ENCODE measurements at places on chromosomes 11 and 22. TPM values are rescaled to one million over a fixed set of nuclear protein-coding genes. Genes with fewer than 3 reads are reported as not detected.

GRCh38 chr11:93444617-93445073, 98.5 kb downstream of the SMCO4 start:
- H3K36me3 ChIP-seq = no peaks in the 10 kb centered on the region
- H3K4me1 ChIP-seq = no peaks in the 10 kb centered on the region
- peaks cover 3% of the 10 kb centered on the region for H3K27me3 ChIP-seq
- ATAC-seq = peak; percentile 88

CTSW gene
- 23.6 TPM for total RNA-seq

DNA sequence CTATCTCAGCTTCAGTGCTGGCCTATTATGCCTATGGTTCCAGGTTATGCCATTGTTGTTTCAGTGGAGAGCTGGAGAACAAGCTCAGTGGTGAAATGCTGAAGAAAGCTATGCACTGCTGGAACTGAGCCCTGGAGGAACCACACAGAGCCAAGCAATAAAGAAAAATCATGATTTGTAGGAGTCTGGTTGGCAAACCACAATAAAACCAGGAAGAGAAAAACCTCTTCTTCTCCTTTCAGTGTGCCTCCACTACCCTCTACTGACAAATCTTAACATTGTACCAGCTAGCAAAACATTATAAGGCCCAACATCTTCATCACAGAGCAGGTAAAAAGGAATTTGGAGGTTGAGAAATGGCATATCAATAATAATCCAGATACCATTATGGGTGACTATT, 5.3 kb downstream of the OR51F2 start:
- no peaks in the 10 kb centered on the region for H3K36me3 ChIP-seq
- H3K27me3 ChIP-seq = peaks cover 14% of the 10 kb centered on the region
- no peaks in the 10 kb centered on the region for H3K4me1 ChIP-seq
- no peak overlapping the region for H3K27ac ChIP-seq

PIH1D2 gene
- 0.54 TPM for total RNA-seq

ZNRF3 gene
- 0.26 TPM for total RNA-seq

GRCh38 chr11:77090373-77091111, 12.1 kb upstream of the OMP start:
- ATAC-seq = peak; percentile 9
- H3K4me3 ChIP-seq = no peak overlapping the region
- peaks cover 4% of the 10 kb centered on the region for H3K4me1 ChIP-seq

DNA sequence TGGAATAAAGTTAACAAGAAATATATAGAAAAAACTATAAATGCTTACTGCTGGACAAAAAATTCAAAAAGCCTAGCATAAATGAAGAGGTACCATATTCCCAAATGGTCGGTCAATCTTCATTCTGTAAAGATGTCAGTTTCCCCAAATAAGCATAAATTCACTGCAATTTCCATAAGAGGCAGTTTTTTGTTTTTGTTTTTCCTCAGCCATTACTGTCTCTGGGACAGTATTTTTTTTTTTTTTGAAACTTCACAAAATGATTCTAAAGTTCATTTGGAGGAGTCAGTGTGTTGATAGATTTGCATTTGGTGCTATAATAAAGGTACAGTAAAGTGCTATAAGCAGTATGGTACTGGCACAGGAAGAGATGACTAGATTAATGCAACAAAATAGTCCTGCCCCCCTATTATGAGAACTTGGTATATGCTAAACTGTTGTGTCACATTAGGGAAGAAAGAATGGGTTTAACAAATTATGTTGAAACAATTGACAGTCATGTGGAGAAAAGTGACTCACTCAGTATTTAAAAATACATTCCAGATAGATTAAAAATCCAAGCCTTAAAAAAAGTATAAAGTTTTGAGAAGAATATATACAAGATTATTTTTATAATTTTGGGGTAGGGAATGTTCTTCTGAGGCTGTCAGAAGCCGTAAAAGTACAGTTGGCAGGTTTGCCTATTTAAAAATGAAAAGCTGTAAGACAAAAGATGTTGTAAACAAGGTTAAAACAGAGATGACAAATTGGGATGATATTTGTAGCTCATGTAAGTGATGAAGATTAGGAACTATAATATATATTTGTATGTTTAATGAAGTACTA, 2.6 kb upstream of the FTH1 start:
- peak overlapping the region; percentile 96 for H3K4me3 ChIP-seq
- ATAC-seq = peak; percentile 19
- no peaks in the 10 kb centered on the region for H3K27me3 ChIP-seq
- H3K4me1 ChIP-seq = peaks cover 42% of the 10 kb centered on the region
- H3K36me3 ChIP-seq = peaks cover 19% of the 10 kb centered on the region
- H3K27ac ChIP-seq = peak overlapping the region; percentile 8

- no peaks in the 10 kb centered on the region for H3K4me1 ChIP-seq
- H3K36me3 ChIP-seq = peaks cover 17% of the 10 kb centered on the region
- H3K27me3 ChIP-seq = peaks cover 59% of the 10 kb centered on the region
- no peak overlapping the region for H3K4me3 ChIP-seq
- H3K27ac ChIP-seq = no peak overlapping the region
These were observed 21.2 kb upstream of the BDNF start for GRCh38 chr11:27721264-27722116.

GRCh38 chr22:40898850-40899357, 37.0 kb upstream of the DNAJB7 start:
- peak overlapping the region; percentile 71 for H3K27ac ChIP-seq
- no peaks in the 10 kb centered on the region for H3K36me3 ChIP-seq
- peaks cover 10% of the 10 kb centered on the region for H3K4me1 ChIP-seq
- peak; percentile 93 for ATAC-seq

DNA sequence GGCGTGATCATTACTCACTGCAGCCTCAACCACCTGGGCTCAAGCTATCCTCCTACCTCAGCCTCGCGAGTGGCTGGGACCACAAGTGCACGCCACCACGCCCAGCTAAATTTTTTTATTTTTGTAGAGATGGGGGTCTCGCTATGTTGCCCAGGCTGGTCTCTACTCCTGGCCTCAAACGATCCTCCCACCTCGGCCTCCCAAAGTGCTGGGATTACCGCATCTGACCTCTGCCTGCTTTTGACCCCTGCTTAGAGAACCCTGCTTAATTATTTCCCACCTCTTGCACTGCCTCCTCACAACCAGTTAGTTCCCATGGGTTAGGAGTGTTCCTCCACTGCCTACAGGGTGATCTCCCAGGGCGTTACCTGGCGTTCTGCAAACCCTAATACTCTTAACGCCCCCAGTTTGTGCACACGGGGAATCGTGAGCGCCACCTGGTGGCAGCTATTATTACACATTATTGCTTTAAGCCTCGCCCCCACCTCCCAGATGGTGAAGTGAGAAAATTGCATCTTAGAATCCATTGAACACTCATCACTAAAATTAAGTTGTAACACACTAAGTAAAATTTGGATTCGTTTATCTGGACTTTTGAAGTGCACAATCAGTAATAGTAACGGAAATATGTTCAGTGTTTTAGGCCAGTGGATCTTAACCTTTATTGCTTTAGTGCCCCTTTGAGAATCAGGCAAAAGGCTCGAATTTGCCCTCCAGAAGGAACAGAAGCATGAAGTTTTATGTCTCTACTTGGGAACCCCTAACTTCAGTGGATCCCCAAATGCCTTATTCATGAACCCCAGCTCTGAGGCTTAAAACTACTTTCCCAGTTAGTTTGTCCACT, 61.4 kb upstream of the ASPHD2 start:
- no peaks in the 10 kb centered on the region for H3K36me3 ChIP-seq
- no peak overlapping the region for H3K4me3 ChIP-seq
- peak; percentile 65 for ATAC-seq
- no peak overlapping the region for H3K27ac ChIP-seq

DNA sequence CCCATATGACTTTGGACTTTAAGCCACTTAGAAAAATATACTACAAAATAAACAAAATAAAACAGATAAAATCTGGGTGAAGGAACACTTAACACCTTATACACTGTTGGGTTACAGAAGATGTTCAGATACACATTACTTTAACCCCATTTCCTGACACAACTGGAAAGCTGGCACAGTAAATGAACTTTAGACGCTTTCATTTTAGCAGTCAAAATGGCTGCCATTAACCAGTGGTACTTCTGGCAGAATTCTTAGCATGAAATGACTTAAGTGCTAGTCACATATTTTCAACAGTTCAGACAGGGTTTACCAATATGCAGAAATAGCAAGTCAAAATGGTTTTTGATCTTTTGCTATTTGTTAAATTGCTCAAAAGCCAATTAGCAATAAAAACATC, 37.9 kb downstream of the PIK3C2A start:
- H3K27me3 ChIP-seq = no peaks in the 10 kb centered on the region
- H3K36me3 ChIP-seq = peaks cover 33% of the 10 kb centered on the region
- peaks cover 4% of the 10 kb centered on the region for H3K4me1 ChIP-seq

- H3K27ac ChIP-seq = no peak overlapping the region
- H3K4me3 ChIP-seq = no peak overlapping the region
- ATAC-seq = no peak
- peaks cover 9% of the 10 kb centered on the region for H3K27me3 ChIP-seq
- no peaks in the 10 kb centered on the region for H3K36me3 ChIP-seq
These were observed 5.5 kb downstream of the PHLDA2 start for GRCh38 chr11:2923446-2924375.

GRCh38 chr11:12552692-12553091, 121.5 kb upstream of the TEAD1 start:
- H3K36me3 ChIP-seq = no peaks in the 10 kb centered on the region
- H3K27ac ChIP-seq = no peak overlapping the region
- H3K4me1 ChIP-seq = no peaks in the 10 kb centered on the region

DNA sequence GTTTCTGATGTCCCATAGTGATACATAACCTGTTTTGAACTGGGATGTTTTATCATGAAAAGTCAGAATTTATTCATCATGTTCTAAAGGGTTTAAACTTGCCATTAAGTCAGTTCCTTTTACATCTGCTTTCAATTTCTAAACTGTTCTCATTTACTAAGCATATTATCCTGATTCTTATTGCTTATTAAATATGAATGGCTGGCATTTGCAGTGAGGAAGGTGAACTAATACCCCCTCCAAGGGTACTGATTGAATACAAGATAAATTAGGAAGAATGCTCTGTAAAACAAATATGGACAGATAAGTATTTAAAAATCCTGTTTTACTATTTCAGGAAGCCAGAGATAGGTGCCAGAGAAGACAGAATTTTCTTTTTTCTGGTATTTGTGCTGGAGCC, 70.8 kb upstream of the HORMAD2 start:
- H3K27me3 ChIP-seq = no peaks in the 10 kb centered on the region
- no peak overlapping the region for H3K4me3 ChIP-seq
- no peaks in the 10 kb centered on the region for H3K4me1 ChIP-seq

DNA sequence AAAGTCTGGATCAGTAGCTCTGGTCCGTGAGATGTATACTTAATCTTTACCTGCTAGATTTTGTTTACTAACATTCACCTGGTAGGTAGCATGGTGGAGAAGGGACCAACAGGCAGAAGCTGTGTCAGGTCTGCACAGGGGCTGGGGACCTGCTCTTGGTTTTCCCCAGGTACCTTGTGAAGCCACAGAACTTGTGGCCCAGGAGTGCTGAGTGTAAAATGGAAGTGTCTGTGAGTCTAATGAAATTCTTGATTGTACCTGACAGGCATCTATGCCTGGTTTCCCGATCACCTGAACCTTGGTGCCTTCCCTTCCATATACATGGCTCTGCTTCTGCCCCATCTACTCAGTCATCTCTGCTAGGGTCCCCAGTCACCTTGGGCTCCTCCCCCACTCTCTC, 94.3 kb downstream of the CWC15 start:
- peak overlapping the region; percentile 49 for H3K27ac ChIP-seq
- peaks cover 6% of the 10 kb centered on the region for H3K27me3 ChIP-seq
- peaks cover 8% of the 10 kb centered on the region for H3K4me1 ChIP-seq
- ATAC-seq = no peak

ZNF280B gene
- 2.4 TPM for total RNA-seq

- no peak for ATAC-seq
- H3K27me3 ChIP-seq = peaks cover 5% of the 10 kb centered on the region
- H3K36me3 ChIP-seq = no peaks in the 10 kb centered on the region
- no peak overlapping the region for H3K27ac ChIP-seq
- H3K4me1 ChIP-seq = no peaks in the 10 kb centered on the region
These were observed 93.2 kb downstream of the NECTIN1 start for GRCh38 chr11:119635776-119636175.

DNA sequence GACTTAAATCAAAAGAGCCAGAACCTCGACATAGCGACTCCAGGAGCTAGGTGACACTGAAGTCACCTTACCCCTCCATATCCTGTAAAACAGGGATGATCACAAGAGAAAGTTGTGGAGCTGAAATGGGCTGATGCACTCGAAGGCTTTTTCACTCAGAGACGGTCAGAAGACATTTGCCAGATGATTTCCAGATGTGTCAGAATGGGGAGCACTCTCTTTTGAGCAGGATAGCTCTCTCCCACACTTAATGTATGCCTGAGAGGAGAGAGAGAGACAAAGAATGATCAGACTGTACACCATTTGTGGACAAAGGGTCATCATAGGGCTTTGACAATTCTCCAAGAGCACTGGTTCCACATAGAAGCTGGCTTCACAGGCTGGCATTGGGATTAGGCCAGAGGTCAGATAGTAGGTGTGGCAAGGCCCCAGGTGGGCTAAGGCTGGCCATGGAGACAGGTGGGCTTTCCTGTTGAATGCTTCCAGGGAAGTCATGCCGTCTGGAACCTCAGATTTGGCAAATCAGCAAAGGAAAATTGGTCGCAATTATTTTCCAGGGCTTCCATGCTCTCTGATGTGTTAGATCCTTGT, 42.3 kb upstream of the ETS1 start:
- no peaks in the 10 kb centered on the region for H3K36me3 ChIP-seq
- H3K4me1 ChIP-seq = peaks cover 68% of the 10 kb centered on the region
- peak overlapping the region; percentile 98 for H3K27ac ChIP-seq

DNA sequence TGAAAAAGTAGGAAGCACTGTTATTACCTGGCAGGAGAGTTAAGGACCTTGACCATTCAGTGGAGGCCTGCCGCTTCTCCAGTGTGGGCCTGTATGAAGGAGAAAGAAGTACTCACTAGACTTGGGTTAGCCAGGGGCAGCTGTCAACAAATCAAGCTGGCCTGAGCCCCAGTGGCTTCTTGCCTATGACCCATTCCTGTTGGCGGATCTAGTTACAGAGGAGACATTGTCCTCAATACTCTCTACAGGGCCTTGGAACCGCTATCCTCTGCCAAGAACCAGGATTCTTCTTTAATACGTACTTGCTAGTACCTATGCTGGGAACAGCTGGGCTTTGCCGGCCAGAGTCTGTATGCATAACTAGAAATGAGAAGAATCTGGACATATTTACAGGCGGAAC, 68.1 kb downstream of the ALX4 start:
- no peaks in the 10 kb centered on the region for H3K4me1 ChIP-seq
- peaks cover 73% of the 10 kb centered on the region for H3K36me3 ChIP-seq
- H3K4me3 ChIP-seq = no peak overlapping the region
- H3K27me3 ChIP-seq = no peaks in the 10 kb centered on the region

DNA sequence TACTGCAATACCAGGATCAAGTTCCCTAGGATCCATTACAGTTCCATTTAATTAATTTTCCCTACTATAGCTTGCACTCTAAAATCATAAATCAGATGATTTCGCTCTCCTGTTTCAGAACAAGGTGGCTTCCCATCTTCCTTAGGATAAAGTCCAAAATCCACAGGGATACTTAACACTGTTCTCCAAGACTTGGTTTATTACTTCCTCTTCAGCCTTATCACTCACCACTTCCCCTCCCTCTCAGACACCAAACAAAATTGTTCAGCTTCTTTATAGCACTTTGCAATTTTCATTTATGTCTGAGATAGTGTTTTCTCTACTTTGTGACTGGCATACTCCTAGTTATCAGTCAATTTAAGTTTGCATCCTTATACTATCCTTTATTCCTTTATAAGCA, 124.6 kb downstream of the GRIA4 start:
- ATAC-seq = no peak
- no peaks in the 10 kb centered on the region for H3K36me3 ChIP-seq
- no peaks in the 10 kb centered on the region for H3K4me1 ChIP-seq
- H3K27me3 ChIP-seq = no peaks in the 10 kb centered on the region
- H3K27ac ChIP-seq = no peak overlapping the region
